ENCODE measurements at places on chromosomes 3 and 15.

DNA sequence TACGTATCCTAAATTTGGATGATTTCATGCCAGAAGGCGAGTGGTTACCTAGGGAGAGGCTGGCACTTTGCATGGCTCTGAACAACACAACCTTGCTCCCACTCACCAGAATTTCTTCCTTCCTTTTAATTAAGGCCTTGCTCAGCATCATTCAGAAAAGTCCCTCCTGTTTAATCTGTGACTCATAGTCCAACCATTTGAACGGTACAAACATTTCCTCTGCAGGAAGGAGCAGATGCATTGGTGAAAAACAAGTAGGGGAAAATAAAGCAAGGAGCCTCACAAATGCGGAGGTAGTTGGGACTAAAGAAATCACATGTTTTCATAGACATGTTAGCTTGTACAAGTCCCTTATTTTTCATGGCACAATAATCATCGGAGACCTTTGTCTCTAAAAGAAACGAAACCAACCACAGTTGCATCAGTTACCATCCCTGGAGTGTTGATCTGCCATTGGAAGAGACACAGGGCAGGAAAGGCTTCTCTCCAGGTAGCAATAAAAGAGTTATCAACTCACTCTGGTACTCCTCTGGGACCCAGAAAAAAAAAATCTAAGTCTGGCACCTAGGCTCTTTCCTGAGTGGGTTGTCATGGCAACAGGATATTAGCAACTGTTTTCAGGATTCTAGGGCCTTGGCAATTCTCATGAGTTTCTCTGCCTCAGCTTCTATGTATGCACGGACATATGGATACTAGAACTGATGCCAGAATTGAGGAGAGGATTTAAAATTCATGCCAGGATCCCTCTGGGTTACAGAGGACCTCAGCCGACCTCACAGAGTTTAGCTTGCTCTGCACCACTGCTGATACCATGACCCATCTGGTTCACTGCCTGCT lies 255.4 kb upstream of the ARPP21 start:
- H3K4me1 ChIP-seq = no peaks in the 10 kb centered on the region
- H3K4me3 ChIP-seq = no peak overlapping the region
- no peak overlapping the region for H3K27ac ChIP-seq
- H3K27me3 ChIP-seq = no peaks in the 10 kb centered on the region
- no peak for DNase-seq

- no peak overlapping the region for H3K27ac ChIP-seq
- H3K36me3 ChIP-seq = no peaks in the 10 kb centered on the region
- H3K4me1 ChIP-seq = no peaks in the 10 kb centered on the region
Measured at GRCh38 chr15:32709295-32710033, 8.3 kb upstream of the GREM1 start.

DNA sequence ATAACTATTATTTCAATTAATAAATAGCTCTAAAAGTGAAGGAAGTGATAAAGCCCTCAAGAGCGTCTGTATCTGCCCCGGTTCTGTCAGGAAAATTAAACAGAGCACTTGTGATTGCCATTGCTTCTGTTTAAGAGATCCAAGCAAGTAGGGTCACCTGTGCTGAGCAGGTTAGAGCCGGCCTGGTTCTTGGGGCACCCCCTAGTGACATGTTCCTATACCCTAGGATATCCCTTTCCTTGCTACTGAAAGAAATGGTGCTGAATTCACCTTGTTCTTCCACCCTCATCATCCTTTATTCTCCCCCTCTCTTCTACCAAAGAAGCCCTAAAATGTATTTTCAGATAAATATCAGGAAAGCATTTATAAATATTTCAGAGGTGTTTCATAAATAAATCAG lies 323.5 kb downstream of the RORA start:
- no peak overlapping the region for H3K4me3 ChIP-seq
- no peaks in the 10 kb centered on the region for H3K36me3 ChIP-seq
- DNase-seq = no peak
- no peaks in the 10 kb centered on the region for H3K4me1 ChIP-seq
- no peak overlapping the region for H3K27ac ChIP-seq

DNA sequence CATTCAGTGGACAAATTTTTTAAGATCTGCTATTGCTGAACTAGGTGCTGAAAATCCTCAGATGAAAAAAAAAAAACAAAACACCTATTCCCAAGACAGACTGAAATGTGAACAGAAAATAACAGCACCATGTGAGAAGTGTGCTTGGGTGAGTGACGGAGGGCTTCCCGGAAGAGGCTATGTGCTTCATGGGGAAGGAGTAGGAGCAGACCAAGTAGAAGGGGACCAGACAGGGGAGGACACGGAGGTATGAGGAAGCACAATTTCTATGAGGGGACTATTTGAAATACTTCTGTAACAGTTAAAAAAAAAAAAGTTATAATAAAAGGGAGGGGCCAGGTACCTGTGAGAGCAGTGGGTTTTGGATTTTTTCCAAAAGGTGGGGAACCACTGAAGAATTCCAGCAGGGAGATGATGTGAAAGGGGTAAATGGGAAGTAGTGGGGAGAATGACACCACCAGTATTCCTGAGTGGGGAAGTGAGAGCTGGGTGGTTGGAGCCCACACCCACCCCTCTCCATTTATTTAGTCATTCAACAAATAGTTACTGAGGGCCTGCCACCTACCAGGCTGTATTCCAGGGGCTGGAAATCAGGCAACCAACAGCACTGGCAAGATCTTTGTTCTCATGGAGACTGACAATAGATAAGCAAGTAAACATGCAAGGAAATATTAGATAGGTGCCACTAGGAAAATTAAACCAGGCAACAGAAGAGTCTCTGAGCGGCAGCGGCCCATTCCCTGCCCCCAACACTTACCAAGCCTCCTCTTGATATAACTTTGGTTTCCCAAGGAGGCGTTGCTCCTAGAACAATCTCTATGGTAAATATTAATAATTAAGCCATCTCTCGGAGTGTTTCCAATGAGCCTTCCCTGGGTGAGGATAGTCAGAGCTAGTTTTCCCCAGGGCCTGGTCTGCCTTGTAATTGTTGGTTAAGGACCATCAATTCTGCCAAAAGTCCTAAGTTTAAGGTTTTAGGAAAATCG lies 3.8 kb upstream of the USP3 start:
- DNase-seq = no peak

DNA sequence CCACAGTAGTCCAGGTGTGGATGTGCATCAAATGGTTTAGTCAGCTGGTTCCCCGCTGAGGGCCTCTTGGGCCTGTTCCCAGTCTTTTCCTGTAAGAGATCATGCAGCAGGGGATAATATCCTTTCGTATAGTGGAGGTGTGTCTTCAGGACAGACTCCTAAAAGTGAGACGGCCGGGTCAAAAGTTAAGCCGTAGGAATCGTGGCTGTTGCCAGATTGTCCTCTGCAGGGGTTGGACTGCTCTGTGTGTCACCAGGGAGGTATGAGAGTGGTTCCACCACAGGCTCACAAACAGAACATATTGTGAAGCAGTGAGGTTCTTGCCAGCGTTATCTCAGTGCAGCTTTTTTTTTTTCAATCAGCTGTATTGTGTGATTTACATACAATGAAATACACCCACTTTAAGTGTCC lies 95.0 kb downstream of the VGLL4 start:
- no peaks in the 10 kb centered on the region for H3K27me3 ChIP-seq
- no peak for DNase-seq

GRCh38 chr15:52423852-52424251 lies 104.8 kb downstream of the MYO5A start:
- no peak for DNase-seq
- H3K27me3 ChIP-seq = no peaks in the 10 kb centered on the region
- no peak overlapping the region for H3K4me3 ChIP-seq
- no peaks in the 10 kb centered on the region for H3K36me3 ChIP-seq
- no peak overlapping the region for H3K27ac ChIP-seq

Measured in H1 (cell line).